ENCODE measurements at places on chromosomes 1 and 21. TPM values are rescaled to one million over a fixed set of nuclear protein-coding genes. Genes with fewer than 3 reads are reported as not detected.

Gene DMBX1
- not detected for polyA plus RNA-seq

Gene NENF
- polyA plus RNA-seq = 35.7 TPM

Gene FAM167B
- not detected for polyA plus RNA-seq

Gene HOOK1
- 5.7 TPM for polyA plus RNA-seq

Gene RNU1-4
- not detected for polyA plus RNA-seq

Gene RIMKLA
- polyA plus RNA-seq = not detected

Gene IL20
- not detected for polyA plus RNA-seq

Gene ZNF683
- 8.8 TPM for polyA plus RNA-seq

Gene TMEM269
- polyA plus RNA-seq = not detected

Gene DNALI1
- polyA plus RNA-seq = not detected

Gene SLC25A34
- not detected for polyA plus RNA-seq

Gene OR2G6
- not detected for polyA plus RNA-seq

Gene PTGFR
- polyA plus RNA-seq = not detected

Gene OR6K3
- not detected for polyA plus RNA-seq

Gene ORC1
- 0.15 TPM for polyA plus RNA-seq

Gene SELP
- 2.2 TPM for polyA plus RNA-seq

Gene TTC4
- 21.7 TPM for polyA plus RNA-seq

Gene SPRR2E
- polyA plus RNA-seq = not detected

Gene GBP2
- 9.4 TPM for polyA plus RNA-seq

Gene EVA1B
- not detected for polyA plus RNA-seq

Gene KRTAP23-1
- not detected for polyA plus RNA-seq

Gene PCBP3
- 1.4 TPM for polyA plus RNA-seq

Gene DNM3
- 0.39 TPM for polyA plus RNA-seq

Gene MIA3
- 61.3 TPM for polyA plus RNA-seq

Gene MYBPH
- not detected for polyA plus RNA-seq

Gene RRP1B
- 24.3 TPM for polyA plus RNA-seq

Gene TBX19
- 2.5 TPM for polyA plus RNA-seq

Gene CSMD2
- polyA plus RNA-seq = not detected

Gene RCC1
- 13.3 TPM for polyA plus RNA-seq

Gene TCHHL1
- polyA plus RNA-seq = not detected

Gene IFFO2
- polyA plus RNA-seq = 1.5 TPM

Gene CAPN9
- polyA plus RNA-seq = not detected

Gene S100A9
- 44.6 TPM for polyA plus RNA-seq

Gene RIIAD1
- polyA plus RNA-seq = not detected

Gene S100A14
- polyA plus RNA-seq = not detected

Gene TEDDM1
- polyA plus RNA-seq = 0.08 TPM

Gene RGL1
- polyA plus RNA-seq = not detected

Gene SPRR1B
- polyA plus RNA-seq = not detected

Gene BATF3
- 0.80 TPM for polyA plus RNA-seq

Gene LIPI
- polyA plus RNA-seq = not detected

Gene FCRL2
- polyA plus RNA-seq = 52.3 TPM

Gene PRAMEF15
- not detected for polyA plus RNA-seq

Gene PDPN
- not detected for polyA plus RNA-seq

Gene COL8A2
- polyA plus RNA-seq = not detected

Gene C1orf167
- not detected for polyA plus RNA-seq

Gene TNFRSF4
- polyA plus RNA-seq = not detected

Gene RBP7
- polyA plus RNA-seq = 1.3 TPM

Gene ADAMTS1
- not detected for polyA plus RNA-seq

Gene CCDC30
- polyA plus RNA-seq = 1.5 TPM

Gene PLEKHA6
- 0.11 TPM for polyA plus RNA-seq

Gene OR2T29
- not detected for polyA plus RNA-seq

Gene OR2T33
- polyA plus RNA-seq = not detected

Gene DENND2C
- 0.25 TPM for polyA plus RNA-seq

Gene CHTOP
- polyA plus RNA-seq = 78.6 TPM

Gene LAX1
- 46.8 TPM for polyA plus RNA-seq
